Gastroesophageal sphincter (tissue), 4 donors: ENCODE measurements at places on chromosomes 11 and 22. TPM values are rescaled to one million over a fixed set of nuclear protein-coding genes. Genes with fewer than 3 reads are reported as not detected.
A peak's percentile ranks its signal among the peaks of the same experiment; 100 is the strongest.

GRCh38 chr11:72737336-72737735 lies 14.9 kb downstream of the ARAP1 start:
- ATAC-seq = no peak

DNA sequence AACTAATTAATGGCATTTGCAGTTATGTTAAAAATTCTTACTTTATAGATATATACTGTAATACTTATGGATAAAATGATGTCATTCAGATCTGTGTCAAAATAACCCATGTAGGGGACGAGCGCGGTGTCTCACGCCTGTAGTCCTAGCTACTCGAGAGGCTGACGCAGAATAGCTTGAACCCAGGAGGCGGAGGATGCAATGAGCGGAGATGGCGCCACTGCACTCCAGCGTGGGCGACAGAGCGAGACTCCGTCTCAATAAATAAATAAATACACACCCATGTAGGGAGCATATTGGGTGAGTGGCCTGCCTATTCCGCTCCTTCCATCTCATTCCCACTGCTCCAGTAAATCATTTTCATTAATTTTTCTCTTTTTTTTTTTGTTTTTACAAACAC lies 7.1 kb downstream of the SNU13 start:
- ATAC-seq = no peak

DNA sequence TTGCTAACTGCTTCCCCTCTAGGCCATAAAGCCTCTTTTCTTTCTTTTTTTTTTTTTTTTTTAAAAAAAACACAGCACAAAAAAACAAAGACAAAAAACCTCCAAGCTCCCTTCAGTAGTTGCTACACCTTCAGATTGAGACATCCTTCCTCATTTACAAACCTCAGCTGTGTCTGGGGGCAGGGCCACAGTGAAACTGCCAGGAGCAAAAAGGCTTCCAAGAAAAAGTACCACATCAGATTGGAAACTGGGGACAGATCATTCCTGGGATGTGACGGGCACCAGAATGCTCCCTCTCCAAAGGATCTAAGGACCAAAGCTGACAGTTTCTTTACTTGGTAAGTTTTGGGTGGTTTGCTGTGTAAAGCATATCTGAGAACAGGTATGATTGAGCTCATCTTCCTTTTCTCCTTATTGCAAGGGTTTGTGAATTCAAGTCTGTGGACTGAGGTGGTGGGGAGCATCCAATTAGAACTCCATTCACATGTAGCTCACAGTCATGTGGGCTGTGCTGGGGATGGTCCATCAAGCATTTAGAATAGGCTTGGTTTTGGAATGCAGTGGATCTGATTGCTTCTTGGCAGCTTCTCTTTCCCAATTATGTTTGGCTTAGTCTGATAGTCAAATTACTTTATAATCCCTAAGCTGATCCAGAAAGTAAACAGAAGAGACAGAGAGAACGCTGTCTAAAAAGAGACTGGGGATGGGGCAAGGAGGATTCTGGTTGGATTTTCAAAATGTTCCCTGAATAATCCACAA lies 705 bp downstream of the BBOX1 start:
- ATAC-seq = no peak

GRCh38 chr11:59582006-59582405 lies 33.6 kb downstream of the OSBP start:
- ATAC-seq = no peak

DNA sequence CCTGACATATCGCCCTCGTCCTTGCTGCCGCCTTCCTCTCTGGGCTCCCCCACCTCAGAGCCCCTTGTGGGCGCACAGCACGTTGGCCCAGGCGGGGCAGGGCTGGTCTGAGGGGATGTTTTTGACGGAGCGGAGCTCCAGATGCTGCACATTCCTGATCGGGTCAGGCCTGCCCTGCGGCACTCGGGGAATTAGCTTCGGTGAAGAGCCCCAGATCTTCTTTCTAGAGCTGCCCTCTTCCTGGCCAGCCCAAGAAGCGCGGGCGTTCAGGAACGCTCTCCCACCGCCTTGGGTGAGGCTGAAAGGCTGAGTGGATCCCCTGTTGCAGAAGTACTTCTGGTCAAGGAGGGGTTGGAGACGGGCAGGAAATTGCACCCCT lies 12.1 kb downstream of the YPEL4 start:
- ATAC-seq = peak; percentile 8

DNA sequence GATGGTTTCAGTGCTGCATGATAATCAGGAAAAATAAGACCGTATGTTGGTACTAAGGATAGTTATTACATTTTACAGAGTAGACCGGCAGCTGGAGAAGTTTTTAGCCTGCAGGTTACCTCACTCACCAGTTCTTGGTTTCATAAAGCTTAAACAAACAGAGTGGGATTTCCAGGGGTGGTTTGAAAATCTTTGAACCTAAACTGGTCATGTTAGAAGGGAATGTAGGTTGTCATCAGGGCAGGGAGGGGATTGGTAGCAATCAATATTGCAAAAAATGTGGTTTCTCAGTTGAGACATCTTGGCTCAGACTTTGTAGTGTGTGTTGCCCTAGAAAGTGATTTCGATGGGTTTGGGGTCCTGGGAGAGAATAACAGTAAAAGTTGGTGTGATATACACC lies 17.5 kb downstream of the EXT2 start:
- no peak for ATAC-seq

- no peak for ATAC-seq
These were observed 83.3 kb upstream of the SUSD2 start for GRCh38 chr22:24097961-24098391.

GRCh38 chr11:59918987-59919589 lies 19.1 kb upstream of the OOSP1 start:
- ATAC-seq = no peak

DNA sequence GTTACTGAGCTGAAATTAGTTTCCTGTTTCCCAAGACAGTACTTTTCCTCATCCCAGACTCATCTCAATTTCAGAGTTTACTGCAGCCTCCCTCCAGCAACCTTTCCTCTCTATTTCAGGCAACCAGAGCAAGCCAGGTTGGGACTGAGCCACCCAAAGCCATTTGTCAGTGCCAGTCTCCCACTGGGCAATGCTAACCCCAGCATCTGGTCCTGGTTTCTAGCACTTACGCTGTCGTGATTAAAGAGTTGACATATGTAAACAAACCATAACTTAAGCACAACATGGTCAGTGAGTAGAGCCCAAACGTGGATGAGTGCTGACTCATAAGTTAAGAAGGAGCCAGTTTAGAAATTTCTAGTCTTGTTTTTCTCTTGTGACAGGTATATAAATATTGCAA lies 119.6 kb upstream of the BLID start:
- ATAC-seq = peak; percentile 92

GRCh38 chr11:34266090-34266912 lies 91.5 kb downstream of the ABTB2 start:
- ATAC-seq = peak; percentile 73

- peak; percentile 83 for ATAC-seq
These were observed 15.2 kb downstream of the DDX17 start for GRCh38 chr22:38490915-38491314.

- ATAC-seq = no peak
These were observed 59.3 kb upstream of the TTC12 start for GRCh38 chr11:113255096-113255495.

DNA sequence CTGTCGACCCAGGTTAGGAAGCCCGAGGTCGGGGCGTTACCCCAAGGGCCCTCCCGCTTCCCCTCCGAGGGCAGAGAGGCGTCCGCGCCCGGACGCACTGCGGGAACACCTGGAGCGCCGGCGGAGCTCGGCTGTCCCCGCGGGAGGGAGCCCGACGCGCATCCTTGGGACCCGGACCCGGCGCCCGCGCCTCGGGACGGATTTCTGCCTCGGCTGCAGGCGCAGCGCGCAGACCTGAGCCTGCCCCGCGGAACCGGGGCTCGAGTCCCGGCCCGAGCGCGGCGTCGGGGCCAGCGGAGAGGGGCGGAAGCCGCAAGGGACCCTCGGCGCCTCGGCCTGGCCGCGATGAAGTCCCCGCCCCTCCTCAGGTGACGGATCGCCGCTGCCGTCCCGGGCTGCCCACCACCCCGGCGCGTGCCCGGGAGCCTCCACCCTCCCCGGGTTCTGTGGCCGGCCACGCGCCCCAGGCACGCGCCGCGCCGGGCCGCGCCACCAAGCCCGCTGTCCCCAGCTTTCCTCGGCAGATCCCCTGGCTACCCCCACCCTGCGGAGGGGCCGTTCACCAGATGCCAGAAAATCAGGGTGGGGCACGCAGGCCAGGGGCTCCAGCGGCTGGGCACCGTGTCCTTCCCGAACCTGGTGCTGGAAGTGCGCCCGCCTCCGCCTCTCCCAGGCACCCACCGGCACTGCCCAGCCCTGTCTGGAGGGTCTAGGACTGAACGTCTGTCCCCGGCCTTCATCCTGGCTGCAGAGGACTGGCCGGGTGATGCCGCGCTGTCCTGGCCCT lies 410 bp downstream of the GLB1L3 start:
- peak; percentile 11 for ATAC-seq

GRCh38 chr22:25942856-25943411 lies 200.9 kb downstream of the MYO18B start:
- ATAC-seq = no peak

DNA sequence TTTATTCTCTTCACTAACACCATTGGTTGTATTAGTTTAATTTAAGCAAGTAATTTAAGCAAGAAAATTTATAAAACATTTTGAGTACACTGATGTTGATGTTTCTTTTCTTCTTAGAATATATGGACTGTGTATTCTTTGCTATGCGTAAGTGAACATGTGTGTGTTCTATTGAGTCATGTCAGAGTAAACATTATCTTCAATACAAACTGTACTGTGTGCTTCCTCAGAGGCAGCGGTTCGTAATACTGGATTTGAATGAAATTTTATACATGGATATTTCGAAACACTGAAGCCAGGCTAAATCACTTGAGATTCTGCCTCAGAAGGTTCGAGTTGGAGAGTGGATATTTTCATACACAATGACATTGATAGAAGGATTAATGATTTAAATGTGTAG lies 452.6 kb downstream of the LUZP2 start:
- ATAC-seq = no peak

DNA sequence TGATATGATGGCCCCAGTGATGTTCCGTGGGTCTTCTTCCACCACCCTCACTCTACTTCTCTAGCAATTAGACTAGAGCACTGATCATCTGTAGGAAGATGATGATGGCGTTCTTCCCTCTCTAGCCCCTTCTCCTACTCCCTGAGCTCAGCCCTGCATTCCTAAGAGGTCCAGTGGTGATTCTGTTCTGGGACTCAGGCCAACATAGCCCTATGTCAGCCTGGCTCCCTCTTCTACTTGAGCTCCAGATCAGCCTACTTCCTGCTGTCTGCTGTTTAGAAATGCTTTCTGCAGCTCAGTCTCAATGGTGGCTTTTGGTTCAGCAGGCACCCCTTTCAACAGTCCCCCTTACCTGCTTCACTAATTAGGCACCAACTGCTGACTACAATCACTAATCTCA lies 86.1 kb upstream of the ZBED5 start:
- ATAC-seq = no peak

GRCh38 chr11:134512571-134513538 lies 100.8 kb upstream of the B3GAT1 start:
- no peak for ATAC-seq

GALNT18 gene
- total RNA-seq = 16.0 TPM

SOX6 gene
- 10.7 TPM for total RNA-seq

CCDC116 gene
- total RNA-seq = 0.16 TPM

ATG13 gene
- total RNA-seq = 79.7 TPM

CEP126 gene
- total RNA-seq = 4.3 TPM

TMA7B gene
- not detected for total RNA-seq

GGTLC3 gene
- not detected for total RNA-seq
